Activated CD8-positive, alpha-beta memory T cell treated with anti-CD3 and anti-CD28 coated beads, Interleukin-2, amount 10 ng/mL, durations not matched to agents 7 days and 5 days (primary cell): ENCODE measurements at places on chromosomes 5 and 9. TPM values are rescaled to one million over a fixed set of nuclear protein-coding genes. Genes with fewer than 3 reads are reported as not detected.

The SLC6A19 gene
- total RNA-seq: not detected

The SMIM33 gene
- 0.26 TPM for total RNA-seq

The IRX1 gene
- not detected for total RNA-seq

The WDR38 gene
- total RNA-seq: not detected

The PRUNE2 gene
- total RNA-seq: 1.3 TPM

The SHISAL2B gene
- total RNA-seq: not detected

The GRIA1 gene
- not detected for total RNA-seq

The FAM219A gene
- 7.9 TPM for total RNA-seq

The SELENOP gene
- total RNA-seq: 0.53 TPM

The TTF1 gene
- total RNA-seq: 29.7 TPM

The SYK gene
- total RNA-seq: 0.26 TPM

The HMMR gene
- 82.2 TPM for total RNA-seq

The RRAGA gene
- total RNA-seq: 49.7 TPM

The SH2D3C gene
- total RNA-seq: 87.8 TPM

The SPATA31A3 gene
- not detected for total RNA-seq

The ACTBL2 gene
- not detected for total RNA-seq

GRCh38 chr5:157216391-157217142 is 35.9 kb downstream of the ITK start:
- DNase-seq: peak; percentile 65
- no peaks in the 10 kb centered on the region for H3K27me3 ChIP-seq
- peaks cover 88% of the 10 kb centered on the region for H3K36me3 ChIP-seq
- peaks cover 95% of the 10 kb centered on the region for H3K4me1 ChIP-seq

GRCh38 chr9:503881-504852 is 289.5 kb downstream of the DOCK8 start:
- peaks cover 9% of the 10 kb centered on the region for H3K4me1 ChIP-seq
- H3K27me3 ChIP-seq: peaks cover 48% of the 10 kb centered on the region
- DNase-seq: peak; percentile 76

- no peak for DNase-seq
- H3K4me3 ChIP-seq: no peak overlapping the region
Observed at GRCh38 chr5:157494178-157494832, 34.3 kb downstream of the NIPAL4 start.

DNA sequence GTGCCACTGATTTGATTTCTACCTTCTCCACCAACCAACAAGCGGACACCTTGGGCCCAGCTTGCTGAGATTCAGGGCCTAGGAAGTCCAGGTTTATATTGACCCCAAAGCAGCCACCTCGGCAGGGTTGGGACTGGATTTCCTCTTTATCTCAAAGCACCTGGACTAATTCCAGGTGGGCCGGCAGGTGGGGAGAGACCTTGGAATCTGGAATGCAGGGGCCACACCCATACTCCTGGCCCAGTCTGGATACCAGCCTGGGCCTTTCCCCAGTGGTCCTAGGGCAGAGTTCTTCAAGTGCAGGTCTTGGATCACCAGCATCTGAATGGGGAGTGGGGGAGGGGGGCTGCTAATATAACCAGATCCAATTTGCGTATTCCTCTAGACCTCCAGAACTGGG is 93.1 kb downstream of the PCDH1 start:
- no peaks in the 10 kb centered on the region for H3K36me3 ChIP-seq
- DNase-seq: no peak
- H3K27me3 ChIP-seq: peaks cover 29% of the 10 kb centered on the region

- no peak overlapping the region for H3K4me3 ChIP-seq
- H3K27me3 ChIP-seq: peaks cover 8% of the 10 kb centered on the region
- H3K27ac ChIP-seq: no peak overlapping the region
- peaks cover 18% of the 10 kb centered on the region for H3K4me1 ChIP-seq
- H3K36me3 ChIP-seq: no peaks in the 10 kb centered on the region
Observed at GRCh38 chr9:104028827-104029226, 65.3 kb upstream of the SMC2 start.

GRCh38 chr5:172769616-172770373 is 1.2 kb downstream of the DUSP1 start:
- H3K27ac ChIP-seq: peak overlapping the region; percentile 70
- peaks cover 13% of the 10 kb centered on the region for H3K36me3 ChIP-seq
- peak overlapping the region; percentile 82 for H3K4me3 ChIP-seq
- H3K4me1 ChIP-seq: peaks cover 45% of the 10 kb centered on the region
- H3K27me3 ChIP-seq: no peaks in the 10 kb centered on the region

GRCh38 chr5:126961702-126962101 is 68.7 kb downstream of the MARCHF3 start:
- H3K4me1 ChIP-seq: no peaks in the 10 kb centered on the region
- H3K27ac ChIP-seq: no peak overlapping the region
- H3K4me3 ChIP-seq: no peak overlapping the region
- no peak for DNase-seq

- peaks cover 69% of the 10 kb centered on the region for H3K36me3 ChIP-seq
- H3K27ac ChIP-seq: peak overlapping the region; percentile 3
- DNase-seq: no peak
- H3K27me3 ChIP-seq: no peaks in the 10 kb centered on the region
Observed at GRCh38 chr9:89488936-89489335, 9.0 kb downstream of the SEMA4D start.

DNA sequence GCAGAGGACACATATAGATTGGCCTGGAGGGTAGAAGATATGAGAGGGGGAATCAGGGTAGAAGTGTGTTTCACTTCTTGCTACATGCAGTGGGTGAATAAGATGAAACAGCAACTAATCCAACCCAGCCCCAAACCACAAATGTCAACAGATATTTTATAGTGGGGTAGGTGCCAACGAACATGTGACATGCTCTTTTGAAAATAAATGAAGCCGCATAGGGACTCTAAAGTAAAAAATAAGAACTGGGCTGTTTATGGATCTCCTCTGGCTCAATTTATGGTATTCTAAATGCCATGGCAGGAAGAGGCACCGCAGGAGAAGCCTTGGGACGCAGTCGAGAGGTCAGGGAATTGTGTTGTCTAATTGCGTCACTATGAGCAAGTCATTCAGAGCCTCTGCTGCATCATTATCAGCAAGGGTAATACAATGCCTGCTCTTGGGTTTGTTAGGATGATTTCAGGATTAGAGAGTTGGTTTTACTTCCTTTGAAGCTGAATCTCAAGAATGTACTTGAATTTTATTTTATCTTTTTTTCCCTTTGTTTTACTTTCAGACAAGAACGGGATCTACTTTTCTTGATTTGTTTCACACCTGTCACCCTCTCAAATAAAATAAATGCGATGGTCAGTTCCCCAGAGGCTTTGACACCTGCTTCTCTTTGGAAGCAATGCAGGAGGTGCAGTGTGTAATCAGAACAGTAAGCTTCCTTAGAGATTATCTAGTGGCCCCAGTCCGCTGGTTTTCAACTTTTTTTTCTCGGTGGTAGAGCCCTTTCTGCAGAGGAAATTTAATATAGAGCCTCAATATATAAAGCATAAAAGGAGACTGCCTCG is 375.6 kb upstream of the CLINT1 start:
- H3K4me1 ChIP-seq: no peaks in the 10 kb centered on the region
- no peak overlapping the region for H3K4me3 ChIP-seq
- H3K27ac ChIP-seq: no peak overlapping the region
- no peak for DNase-seq
- no peaks in the 10 kb centered on the region for H3K27me3 ChIP-seq

DNA sequence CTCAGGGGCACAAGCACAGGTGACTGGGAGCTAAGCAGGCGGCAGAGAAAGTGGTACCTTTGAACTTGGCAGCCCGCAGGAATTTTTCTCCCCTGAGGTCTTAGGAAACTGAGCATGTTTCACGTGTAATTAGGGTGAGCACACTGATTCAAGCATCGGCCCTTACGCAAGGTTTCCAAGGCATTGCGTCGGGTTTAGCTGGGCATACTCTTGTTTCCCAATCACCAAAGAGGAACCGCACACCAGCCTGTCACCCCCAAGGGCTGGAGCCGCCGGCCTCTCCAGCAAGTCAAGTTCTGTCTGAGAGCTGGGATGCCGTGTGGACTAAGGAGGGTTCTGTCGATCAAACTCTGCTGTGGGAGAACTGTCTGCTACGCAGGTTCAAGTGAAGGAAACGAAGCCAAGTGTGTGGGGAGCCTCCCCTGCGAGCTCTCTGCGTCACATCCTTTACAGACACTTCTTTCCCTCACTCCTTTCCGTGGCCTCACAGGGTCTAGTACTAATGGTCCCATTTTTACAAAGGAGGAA is 53.0 kb downstream of the ERGIC1 start:
- H3K4me1 ChIP-seq: peaks cover 4% of the 10 kb centered on the region
- H3K27me3 ChIP-seq: no peaks in the 10 kb centered on the region
- no peak overlapping the region for H3K4me3 ChIP-seq
- DNase-seq: no peak

GRCh38 chr9:81552581-81552991 is 136.8 kb downstream of the TLE1 start:
- H3K4me3 ChIP-seq: no peak overlapping the region
- H3K36me3 ChIP-seq: no peaks in the 10 kb centered on the region
- no peak overlapping the region for H3K27ac ChIP-seq
- H3K27me3 ChIP-seq: no peaks in the 10 kb centered on the region

DNA sequence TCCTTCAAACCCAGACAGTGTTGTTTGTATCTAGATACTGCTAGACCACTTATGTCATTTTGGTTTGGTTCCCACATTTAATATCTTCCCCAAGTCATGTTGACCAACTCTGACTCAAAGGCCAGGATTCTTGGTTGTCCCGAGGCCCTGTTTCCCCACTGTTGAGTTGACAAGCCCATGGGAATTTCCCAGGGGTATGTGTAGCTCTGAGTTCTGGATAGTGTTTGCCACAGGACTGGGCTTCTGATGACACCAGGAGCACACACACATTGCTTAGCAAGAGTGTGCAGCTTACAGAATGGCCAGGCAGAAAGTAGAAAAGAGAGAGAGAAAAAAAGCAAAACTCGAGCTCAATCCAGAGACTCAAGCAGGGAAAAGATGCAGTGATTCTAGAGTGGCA is 214.4 kb downstream of the NXNL2 start:
- DNase-seq: no peak
- no peaks in the 10 kb centered on the region for H3K36me3 ChIP-seq
- H3K4me1 ChIP-seq: no peaks in the 10 kb centered on the region
- peaks cover 2% of the 10 kb centered on the region for H3K27me3 ChIP-seq

GRCh38 chr9:109935406-109936087 is 155.5 kb downstream of the PALM2AKAP2 start:
- no peaks in the 10 kb centered on the region for H3K36me3 ChIP-seq
- no peak for DNase-seq
- H3K4me1 ChIP-seq: peaks cover 12% of the 10 kb centered on the region
- peaks cover 2% of the 10 kb centered on the region for H3K27me3 ChIP-seq
- H3K4me3 ChIP-seq: no peak overlapping the region
- H3K27ac ChIP-seq: no peak overlapping the region

GRCh38 chr9:35832814-35833213 is 3.8 kb downstream of the TMEM8B start:
- peaks cover 17% of the 10 kb centered on the region for H3K4me1 ChIP-seq
- no peak overlapping the region for H3K4me3 ChIP-seq
- DNase-seq: no peak

- no peak overlapping the region for H3K27ac ChIP-seq
- no peaks in the 10 kb centered on the region for H3K36me3 ChIP-seq
- no peak overlapping the region for H3K4me3 ChIP-seq
- peaks cover 3% of the 10 kb centered on the region for H3K4me1 ChIP-seq
Observed at GRCh38 chr5:55205001-55205400, 22.1 kb downstream of the MCIDAS start.

DNA sequence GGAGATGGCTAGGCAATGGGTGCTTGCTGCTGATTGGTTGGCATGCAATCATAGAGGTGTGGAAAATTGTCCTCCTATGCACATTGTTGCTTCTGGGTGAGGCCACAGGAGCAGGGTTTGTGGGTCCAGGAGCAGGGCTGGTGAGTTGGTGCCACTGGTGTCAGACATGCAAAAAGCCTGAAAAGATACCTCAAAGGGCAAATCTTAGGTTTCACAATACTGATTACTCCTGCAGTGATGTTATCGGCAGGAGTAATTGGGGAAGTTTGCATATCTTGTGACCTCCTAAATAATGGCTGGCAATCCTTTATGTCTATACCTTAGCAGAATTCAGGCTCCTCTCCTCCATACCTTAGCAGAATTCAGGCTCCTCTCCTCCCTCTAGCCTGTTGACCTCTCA is 25.2 kb downstream of the SLC25A48 start:
- no peaks in the 10 kb centered on the region for H3K4me1 ChIP-seq
- DNase-seq: no peak
- H3K4me3 ChIP-seq: no peak overlapping the region
- H3K27me3 ChIP-seq: peaks cover 19% of the 10 kb centered on the region

DNA sequence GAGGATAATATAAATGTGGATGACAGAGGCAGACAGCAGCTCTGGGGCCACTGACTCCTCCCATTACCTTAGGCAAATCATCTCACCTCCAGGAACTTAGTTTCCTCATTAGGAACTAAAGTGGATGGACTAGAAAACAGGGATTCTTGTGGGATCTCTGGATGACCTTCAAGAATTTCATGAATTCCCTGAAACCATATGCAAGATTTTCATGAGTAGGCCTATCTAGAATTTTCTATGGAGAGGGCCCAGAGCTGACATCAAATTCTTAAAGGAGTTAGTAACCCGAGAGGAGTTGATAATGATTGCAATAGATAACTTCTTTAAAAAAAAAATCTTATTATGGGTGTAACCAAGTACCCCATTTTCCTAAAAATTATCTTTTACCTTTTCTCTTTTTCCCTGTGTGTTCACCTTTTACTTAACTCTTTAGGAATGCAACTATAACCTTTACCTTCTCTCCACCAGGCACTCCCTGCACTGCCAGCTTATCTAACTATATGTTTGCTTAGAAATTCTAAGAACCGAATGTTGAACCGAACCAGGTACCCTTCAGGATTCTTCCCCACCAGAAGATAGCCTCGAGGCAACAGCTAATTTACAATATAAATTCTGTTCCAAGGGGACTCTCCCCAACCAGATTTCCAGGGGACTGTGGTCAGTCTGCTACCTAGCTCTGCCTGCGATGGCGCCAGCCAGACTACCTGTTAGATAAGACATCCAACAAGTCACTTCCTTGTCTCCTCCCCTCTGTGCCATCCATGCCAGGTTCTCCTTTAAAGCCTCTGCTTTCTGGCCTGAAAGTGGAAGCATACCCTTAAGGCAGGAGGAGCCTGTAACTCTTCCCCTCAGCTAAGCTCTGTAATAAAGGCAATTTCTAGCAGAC is 86.0 kb downstream of the GCNT4 start:
- DNase-seq: no peak
- no peak overlapping the region for H3K4me3 ChIP-seq
- H3K27ac ChIP-seq: no peak overlapping the region

- no peak for DNase-seq
- H3K4me1 ChIP-seq: no peaks in the 10 kb centered on the region
- no peak overlapping the region for H3K27ac ChIP-seq
- no peak overlapping the region for H3K4me3 ChIP-seq
- no peaks in the 10 kb centered on the region for H3K27me3 ChIP-seq
- H3K36me3 ChIP-seq: no peaks in the 10 kb centered on the region
Observed at GRCh38 chr5:167147879-167148278, 1143.6 kb upstream of the WWC1 start.

DNA sequence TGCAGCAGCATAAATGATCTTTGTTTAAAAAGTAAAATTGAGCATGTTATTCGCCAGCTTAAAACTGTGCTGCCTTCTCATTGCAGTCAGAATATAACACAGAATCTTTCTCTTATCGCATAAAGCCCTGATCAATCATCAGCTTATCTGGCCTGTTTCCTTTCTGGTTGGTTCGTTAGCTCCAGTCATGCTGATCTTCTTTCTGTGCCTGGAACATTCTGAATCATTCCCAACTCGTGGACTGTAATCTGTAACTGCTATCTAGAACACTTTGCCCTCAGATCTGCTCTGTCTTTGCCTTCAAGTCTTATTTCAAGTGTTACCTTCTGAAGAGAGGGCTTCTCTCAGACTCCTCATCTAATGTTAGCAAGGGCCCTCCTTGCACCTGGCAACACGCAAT is 11.9 kb upstream of the FER start:
- H3K4me3 ChIP-seq: no peak overlapping the region
- no peak for DNase-seq

- no peaks in the 10 kb centered on the region for H3K36me3 ChIP-seq
- H3K27me3 ChIP-seq: peaks cover 61% of the 10 kb centered on the region
- peak; percentile 83 for DNase-seq
- H3K4me3 ChIP-seq: peak overlapping the region; percentile 79
- peak overlapping the region; percentile 84 for H3K27ac ChIP-seq
Observed at GRCh38 chr5:181173420-181174342, 26.3 kb downstream of the OR2V2 start.
